ENCODE measurements at places on chromosomes 1 and 21. TPM values are rescaled to one million over a fixed set of nuclear protein-coding genes. Genes with fewer than 3 reads are reported as not detected.

GRCh38 chr1:162530307-162530987, 31.1 kb upstream of the UAP1 start:
- DNase-seq: peak; percentile 35

DNA sequence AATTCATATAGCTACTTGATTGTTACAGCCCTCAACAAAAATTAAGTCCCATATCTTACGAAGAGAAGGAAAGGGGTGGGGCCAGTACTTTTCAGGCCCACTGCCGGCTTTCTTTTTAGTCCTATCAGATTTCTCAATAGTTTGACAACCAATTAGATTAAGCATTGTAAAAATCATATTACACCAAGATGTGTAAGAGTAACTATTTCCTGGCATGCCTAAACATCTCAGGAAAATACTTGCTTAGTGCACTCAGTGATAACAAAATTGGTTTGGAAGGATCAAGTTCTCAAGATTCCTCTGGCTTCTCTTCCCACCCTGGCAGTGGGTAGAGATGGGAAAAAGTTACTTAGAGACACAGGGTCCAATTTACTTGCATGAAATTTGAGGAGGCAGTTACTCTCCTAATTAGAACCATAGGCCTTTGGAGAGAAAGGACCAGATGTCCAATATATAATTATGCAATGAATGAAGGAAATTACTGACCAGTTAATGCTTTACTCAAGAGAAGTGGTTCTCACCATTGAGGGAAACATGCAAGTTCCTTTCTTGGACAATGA, 30.1 kb downstream of the STPG1 start:
- no peak for DNase-seq

- no peak for DNase-seq
Measured at GRCh38 chr1:216896146-216896545, 172.9 kb upstream of the ESRRG start.

DNA sequence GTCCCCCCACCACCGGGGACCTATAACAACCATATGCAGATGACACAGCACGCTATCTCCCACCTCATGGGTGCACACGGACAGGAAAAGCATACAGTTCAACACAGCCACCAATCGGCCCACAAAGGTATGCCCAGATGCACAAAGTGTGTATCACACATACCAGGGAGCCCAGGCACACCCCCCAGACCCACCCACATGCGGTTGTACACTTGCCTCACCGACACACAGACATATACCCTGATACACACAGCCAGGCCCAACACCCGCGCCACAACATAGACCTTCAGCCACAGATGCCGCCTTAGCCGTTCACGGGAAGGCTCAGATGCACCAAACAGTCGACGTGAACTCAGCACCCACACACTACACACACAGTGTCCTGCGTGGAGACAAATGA, 5.5 kb downstream of the CROCC start:
- no peak for DNase-seq

- no peak for DNase-seq
Measured at GRCh38 chr1:111392460-111392945, 35.0 kb downstream of the OVGP1 start.

DNA sequence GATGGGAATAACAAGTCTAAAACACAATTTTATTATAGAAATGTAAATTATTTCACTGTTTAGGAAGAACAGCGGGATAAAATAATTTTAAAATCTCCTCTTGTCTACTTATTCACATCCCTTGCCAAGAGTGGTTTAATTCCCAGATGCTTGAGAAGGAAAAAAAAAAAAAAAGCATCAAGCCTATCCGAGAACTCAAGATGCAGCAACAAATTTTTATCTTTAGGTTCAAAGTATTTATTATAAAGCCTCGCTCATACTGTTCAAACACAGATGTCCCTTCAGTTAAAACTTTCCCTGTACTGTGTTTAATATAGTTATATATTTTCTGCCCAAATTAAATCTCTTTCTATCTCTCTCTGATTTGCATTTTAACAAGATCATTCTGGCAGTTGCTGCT, 1615.8 kb downstream of the PLA2G4A start:
- DNase-seq: no peak

- DNase-seq: peak; percentile 14
Measured at GRCh38 chr1:209886219-209886536, 51.8 kb upstream of the SYT14 start.

DNA sequence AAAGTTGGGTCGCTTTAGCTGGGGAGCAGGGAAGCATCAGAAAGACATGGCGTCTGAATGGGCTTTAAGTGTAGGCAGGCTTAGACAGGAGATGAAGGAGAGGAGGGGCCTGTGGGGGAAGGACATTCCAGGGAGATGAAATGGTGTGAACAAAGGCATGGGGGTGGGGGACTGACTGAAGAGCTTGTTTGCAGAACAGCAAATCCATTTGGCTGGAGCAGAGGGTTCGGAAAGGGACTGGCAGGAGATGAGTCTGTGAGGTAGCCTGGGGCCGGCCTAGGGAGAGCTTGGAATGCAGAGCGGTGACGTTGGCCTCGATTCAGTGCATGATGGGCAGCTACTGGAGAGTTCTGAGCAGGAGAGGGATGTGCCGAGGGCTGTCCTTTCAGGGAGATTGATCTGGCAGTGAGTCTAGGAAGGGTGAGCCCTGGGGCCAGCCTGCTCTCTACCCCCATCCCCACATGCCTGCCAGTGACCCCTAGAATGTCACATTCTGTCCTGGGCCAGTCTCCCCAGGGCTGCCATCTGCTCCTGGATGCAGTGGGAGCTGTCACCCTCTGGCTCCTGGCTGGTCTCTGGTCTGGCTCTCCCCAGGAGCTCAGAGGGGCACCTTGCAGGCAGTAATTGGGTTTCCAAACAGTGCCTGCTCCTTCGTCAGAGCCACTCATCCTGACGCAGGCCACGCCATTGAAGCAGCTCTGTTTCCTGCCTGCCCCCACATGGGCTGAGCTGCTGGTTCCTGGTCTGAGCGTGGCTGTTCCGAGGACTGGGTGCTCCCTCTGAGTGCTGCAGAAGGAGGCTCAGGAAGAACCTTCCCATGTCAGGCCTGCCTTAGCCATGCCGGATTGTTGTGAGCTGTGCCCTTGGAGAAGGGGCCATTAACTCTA, 22.3 kb upstream of the TMEM222 start:
- DNase-seq: no peak

DNA sequence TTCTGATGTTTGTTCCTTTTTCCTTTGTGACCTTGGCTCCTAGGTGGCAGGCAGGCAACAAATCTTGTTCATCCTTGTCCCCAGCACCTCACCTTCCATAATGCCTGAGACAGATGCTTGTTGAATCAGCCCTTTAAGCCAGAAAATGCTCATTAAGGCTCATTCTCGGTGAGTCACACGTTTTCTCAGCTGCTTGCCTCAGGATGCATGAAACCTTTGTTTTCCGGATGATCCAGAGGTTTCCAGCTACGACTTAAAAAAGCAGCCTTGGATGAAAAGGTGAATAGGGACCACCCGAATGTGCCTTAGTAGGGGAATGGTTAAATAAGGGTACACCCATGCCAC, 4.6 kb upstream of the ATP13A2 start:
- no peak for DNase-seq

DNA sequence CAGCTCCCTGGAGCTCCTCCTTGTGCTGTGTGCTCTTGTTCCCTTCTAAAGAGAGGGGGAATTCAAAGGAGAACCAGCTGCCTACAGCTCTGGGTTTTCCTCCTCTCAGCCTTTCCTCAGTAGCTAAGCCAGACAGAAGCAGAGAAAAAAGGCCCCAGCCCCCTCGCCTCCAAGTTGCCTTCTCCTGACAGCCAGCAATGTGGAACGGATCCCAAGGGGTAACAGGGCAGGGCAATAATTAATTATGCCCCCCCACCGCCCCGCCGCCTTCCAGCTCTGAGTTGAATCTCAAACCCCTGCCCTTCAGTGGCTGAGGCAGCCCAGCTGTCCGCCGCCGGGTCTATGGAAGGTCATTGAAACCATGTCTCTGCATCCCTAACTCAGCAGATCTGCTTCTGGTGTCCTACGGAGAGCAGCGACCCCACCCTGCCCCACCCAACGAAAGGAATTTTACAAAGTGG, 69.0 kb upstream of the GOLT1A start:
- no peak for DNase-seq

DNA sequence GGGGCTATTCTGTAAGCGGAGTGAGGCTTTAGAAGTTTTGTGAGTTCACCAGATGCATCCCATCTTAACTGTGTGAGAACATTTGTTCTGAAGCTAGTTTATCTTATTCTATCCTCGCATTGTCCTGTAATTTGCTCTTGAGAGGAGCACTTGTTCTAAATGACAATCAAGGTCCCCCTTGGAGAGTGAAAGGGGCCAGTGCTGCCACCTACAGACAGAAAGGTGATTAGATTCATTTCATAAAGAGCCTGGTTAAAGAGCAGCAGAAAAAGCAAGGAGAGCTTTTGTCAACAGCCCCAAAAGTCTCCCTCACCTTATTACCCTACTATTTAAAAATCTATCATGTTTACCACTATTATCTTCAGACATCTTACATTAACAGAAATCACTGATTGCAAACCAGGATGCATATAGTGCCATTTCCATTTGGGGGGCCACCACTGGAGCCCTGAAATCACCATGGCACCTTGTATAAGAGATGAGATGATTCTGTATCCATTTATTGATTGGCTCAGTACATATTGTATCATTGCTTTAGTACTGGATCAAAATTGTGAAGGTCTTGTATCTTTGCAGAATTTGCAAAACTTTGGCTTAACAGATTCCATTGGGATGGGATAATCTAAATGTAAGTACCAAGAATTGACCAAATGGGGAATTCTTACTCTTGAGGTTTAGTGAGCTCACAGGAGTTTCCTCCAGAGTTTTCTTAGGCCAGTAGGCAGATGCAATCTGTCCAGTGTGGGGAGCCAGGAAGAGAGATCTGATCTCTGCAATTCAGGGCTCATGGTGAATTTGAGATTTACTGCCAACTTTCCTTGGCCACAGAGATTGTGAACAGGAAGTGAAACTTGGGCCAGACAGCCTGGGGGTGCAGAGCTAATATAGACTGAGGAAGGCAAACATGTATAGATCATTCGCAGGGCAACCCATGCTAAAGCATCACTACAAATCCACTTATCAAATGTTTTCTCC, 64.3 kb upstream of the TRABD2B start:
- DNase-seq: peak; percentile 68

DNA sequence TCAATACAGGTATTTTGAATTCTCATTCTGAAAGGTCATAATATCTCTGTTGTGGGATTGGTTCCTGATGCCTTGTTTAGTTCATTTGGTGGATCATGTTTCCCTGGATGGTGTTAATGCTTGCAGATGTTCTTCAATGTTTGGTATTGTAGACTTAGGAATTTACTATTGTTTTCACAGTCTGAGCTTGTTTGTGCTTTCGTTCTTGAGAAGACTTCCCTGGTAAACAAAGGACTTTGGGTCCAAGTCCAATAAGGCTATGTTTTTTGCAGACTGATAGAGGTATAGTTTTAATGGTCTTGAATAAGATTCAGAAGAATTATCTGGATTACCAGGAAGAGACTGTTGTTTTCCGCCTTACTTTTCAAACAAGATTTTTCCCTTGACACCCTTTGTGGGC, 1646.3 kb downstream of the AMY1C start:
- DNase-seq: no peak

GRCh38 chr1:65372557-65372956, 47.9 kb upstream of the LEPR start:
- no peak for DNase-seq

- DNase-seq: no peak
Measured at GRCh38 chr1:89615676-89616598, 17.0 kb upstream of the LRRC8C start.

- no peak for DNase-seq
Measured at GRCh38 chr1:212482006-212482636, 49.4 kb downstream of the NENF start.

The ELOVL1 gene
- 76.8 TPM for total RNA-seq

The ACKR1 gene
- total RNA-seq: not detected

The TDRD5 gene
- total RNA-seq: not detected

The SPATA45 gene
- total RNA-seq: not detected

The SH3D21 gene
- total RNA-seq: 19.4 TPM

The CFHR3 gene
- not detected for total RNA-seq

The ANKRD45 gene
- total RNA-seq: not detected

The MCOLN3 gene
- 0.66 TPM for total RNA-seq

All from activated CD4-positive, alpha-beta T cell treated with anti-CD3 and anti-CD28 coated beads, Interleukin-2, amount 10 ng/mL, durations not matched to agents 24 days and 14 days (primary cell).